ENCODE measurements at places on chromosomes 3 and 15.
A peak's percentile ranks its signal among the peaks of the same experiment; 100 is the strongest.

- peak; percentile 26 for DNase-seq
These were observed 12.4 kb downstream of the CIB1 start for GRCh38 chr15:90221246-90221900.

DNA sequence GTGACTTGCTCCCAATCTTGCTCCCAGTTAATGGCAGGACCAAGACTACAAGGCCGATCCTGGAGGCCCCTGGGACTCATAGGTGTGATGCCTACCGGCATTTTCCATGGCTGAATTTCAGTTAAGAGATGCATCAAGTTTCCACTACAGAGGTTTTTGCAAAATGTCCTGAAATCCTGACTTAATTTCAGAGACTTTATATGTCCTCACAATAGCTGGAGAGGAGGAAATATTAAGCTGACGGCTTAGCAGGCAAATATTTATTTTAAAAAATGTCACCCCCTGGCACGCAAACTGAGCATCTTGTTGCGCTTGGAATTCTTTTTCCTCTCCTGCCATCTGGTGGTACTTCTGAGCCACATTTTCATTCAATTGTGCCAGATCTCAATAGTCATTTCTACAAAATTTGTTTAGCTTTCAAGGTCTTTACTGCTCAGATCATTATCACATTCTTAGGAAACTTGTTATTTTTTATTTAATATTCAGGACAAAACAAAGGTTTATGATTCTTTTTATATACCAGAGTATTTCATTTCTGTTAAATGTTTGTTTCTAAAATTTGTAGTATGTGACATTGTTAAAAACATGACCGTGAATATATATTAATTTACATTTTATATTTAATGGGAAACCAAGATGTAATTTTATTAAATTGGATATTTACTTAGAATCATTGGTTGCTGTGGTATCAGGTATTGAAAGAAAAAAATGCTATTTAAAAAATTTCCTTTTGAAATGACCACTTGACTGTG, 189.2 kb upstream of the THRB start:
- peak; percentile 44 for DNase-seq

- DNase-seq, result no peak
These were observed 24.9 kb upstream of the ATP2B2 start for GRCh38 chr3:10530241-10530640.

- DNase-seq, result no peak
These were observed 83.8 kb downstream of the MBNL1 start for GRCh38 chr3:152352554-152352953.

DNA sequence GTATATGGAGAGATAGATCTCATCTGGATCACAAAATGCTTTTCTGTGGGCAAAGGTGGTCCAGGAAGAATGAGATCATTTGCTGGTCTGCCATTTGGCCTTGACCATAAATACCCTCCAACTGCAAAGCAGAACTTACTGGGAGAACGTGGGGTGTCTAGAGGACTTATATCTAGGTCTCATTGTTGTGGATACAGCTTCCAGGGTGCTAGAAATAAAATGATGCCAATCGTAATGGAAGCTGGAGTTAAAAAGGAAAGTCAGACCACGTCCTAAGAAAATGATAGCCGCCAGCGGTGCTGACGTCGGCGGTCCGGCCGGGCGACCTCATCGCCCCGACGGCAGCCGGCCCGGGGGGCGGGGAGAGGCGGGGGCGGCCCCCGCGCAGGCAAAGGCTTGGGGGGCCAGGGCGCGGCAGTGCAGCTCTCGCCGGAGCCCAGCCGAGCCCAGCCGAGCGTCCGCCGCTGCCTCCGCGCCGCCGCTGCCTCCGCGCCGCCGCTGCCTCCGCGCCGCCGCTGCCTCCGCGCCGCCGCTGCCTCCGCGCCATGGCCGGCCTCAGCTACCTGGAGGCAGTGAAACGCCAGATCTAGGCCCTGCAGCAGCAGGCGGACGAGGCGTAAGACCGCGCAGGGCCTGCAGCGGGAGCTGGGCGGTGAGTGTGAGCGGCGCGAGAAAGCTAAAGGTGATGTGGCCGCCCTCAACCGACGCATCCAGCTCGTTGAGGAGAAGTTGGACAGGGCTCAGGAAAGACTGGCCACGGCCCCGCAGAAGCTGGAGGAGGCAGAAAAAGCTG, 89.5 kb downstream of the EOMES start:
- no peak for DNase-seq

DNA sequence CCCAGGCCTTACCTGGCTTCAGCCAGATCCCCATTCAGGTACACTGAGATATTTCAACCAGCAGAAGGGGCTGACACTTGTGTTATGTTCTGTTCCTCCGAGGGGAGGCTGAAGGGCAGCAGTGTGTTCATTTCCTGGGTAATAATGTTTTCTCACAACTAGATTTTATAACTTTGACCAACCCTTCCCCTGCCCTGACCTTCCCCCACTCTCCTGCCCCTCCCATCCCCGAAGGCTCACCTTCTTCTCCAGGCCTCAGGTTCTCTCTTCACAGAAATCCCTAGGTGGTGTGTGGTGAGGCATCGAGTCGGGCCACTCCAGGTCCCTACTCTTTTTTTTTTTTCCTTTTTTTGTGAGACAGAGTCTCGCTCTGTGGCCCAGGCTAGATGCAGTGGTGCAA, 34.6 kb downstream of the EPHB3 start:
- no peak for DNase-seq

DNA sequence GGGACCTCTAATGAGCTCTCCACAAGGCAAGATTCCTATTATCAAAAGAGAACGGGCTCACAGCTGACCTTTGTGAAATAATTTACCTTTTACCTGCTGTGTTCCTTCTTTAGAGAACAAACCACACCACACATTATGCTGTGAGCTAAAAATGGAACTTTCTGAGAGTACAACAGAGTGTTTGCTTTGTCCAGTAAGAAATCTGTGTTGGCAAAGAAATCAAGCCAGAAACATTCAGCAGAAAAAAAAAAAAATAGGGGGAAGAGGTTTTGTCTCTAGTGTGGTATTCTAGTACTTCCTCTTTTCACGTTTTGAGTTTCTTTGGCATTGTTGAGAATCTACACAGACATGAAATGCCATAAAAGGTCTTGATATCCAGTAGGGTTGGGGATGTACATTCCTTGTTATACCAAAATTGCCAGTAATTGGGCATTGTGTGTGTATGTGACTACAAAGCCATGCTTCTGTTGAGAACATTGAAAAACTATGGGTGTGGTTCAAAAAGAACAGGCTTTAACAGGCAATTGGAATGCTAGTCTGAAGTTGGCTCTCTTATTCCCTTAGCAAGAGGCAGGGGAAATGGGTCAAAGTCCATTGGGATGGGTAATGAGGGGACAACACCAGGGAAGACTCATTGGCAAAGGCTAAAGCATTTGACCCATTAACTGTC, 273.5 kb downstream of the NEK10 start:
- DNase-seq, result no peak

DNA sequence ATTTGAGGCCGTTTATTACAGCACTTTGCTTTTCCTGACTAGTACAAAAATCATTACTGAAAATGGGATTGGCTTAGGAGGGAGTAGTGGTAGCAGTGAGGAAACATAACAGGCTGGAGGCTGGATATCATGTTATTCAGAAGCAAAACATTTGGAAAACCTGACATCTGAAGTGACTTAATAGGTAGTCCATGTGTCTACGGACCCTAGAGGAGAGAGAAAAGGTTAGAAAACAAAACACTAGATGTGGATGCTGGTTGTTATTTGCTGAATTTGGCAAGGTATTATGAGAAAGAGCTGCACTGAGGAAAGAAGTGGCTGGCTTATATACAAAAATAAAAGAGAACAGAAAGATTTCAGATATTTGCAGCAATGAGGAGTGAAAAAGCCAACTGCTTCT, 139.9 kb downstream of the MEX3B start:
- no peak for DNase-seq

DNA sequence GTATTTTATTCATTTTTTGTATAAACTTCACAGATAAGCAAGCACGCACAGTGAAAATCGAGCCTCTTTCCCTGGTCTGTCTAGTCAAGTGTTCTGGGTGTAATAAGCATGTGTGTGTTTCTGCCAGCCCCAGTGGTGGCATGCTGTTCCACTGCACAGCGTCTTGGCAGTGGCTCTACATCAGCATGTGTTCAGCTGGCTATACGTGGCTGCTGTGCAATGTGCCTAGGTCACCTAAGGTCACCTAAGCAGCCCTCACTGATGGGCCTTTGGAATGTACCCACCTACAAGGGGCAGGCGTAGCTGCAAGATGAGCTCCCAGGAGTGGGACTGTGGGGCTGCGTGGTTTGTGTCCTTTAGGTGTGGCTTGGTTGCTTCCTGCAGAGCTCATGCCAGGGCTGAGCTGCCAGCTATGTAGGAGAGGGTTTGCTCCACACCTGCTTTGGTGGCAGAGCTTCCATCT, 4.9 kb downstream of the LIMD1 start:
- no peak for DNase-seq

GRCh38 chr3:34111361-34111760, 312.9 kb downstream of the PDCD6IP start:
- DNase-seq, result no peak

DNA sequence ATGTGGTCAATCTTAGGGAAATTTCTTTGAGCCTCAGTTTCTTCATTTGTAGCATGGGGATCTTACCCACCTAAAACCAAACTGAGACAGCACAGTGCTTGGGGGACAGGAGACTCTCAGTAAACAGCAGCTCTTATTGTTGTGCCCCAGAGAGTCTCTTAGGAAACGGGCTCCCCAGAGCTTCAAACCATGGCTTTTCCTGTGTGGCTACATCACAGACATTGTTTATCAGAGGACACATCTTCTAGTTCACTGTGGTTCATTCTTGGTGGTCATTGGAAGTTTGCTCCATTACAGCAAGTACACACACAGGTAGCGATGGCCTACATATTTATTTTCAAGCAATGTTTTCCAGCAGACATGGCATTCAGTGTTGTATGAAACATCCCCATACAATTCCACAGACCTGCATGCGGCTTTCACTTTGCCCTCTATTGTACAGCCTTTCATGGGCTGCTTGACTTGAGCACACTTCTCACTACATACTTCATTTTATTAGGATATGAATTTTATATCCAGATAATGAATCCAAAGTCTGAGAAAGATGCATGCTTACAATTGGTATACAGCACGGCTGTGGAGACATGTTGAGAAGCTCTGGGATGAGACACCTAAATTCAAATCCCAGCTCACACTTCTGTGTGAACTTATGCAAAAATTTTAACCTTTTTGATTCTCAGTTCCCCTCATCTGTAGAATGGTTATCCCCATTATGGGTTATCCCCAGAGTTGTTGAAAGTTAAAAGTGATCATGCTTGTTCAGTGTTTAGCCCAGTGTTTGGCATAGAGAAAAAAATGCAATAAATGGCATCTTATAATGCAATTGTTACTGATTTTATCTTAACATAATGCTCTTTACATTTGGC, 84.8 kb upstream of the ICE2 start:
- no peak for DNase-seq

DNA sequence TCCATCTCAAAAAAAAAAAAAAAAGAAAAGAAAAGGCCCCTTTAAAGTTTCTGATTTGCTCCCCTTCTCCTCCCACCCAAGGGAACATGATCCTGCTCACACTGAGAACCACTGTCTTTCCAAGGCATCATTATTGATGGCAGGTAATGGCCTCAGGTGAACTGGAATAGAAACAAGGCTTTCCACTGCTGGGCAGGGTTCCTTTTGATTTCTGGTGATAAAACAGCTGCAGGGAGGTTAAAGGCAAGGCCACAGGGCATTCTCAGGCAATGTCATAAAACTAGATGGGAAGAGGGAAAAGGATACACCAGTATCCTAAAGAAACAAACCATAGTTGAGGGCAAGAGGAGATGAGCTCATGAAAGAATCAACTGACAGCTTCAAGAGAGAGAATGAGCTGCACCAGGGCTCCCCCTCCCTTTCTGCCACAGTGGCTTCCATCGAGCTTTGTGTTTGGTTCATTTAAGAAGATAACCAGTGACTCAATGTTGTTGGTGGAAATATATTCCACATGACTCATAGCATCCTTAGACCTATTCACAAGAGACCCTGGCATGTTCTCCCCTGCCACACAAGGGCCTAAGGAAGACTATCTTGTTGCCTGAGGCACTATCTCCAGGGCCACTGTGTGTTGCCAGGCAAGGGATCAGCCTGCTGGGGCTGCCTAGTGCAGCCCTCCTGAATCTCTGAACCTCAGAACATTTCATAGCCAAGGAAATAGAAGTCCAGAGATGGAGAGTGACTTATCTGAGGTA, 86.4 kb downstream of the WDR76 start:
- peak; percentile 93 for DNase-seq

DNA sequence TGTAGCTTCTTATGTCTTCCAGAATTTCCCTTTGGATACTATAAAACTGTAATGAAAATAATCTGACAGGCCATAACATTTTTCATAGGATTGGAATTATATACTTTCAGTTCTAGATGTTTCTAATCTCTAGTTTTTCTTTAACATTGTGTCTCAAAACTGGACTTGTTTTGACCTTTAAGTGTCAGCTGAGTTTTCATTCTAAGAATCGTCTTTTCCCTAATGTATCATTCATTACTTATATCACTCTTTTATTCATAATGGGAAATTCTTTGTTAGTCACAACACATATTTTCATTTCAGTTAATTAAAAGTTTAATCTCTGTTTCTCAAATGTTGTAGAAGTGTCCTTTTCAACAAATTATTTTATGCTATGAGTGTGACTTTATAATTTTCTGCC, 11.9 kb downstream of the GPR171 start:
- no peak for DNase-seq

GRCh38 chr3:139480585-139480984, 4.3 kb upstream of the RBP2 start:
- no peak for DNase-seq

DNA sequence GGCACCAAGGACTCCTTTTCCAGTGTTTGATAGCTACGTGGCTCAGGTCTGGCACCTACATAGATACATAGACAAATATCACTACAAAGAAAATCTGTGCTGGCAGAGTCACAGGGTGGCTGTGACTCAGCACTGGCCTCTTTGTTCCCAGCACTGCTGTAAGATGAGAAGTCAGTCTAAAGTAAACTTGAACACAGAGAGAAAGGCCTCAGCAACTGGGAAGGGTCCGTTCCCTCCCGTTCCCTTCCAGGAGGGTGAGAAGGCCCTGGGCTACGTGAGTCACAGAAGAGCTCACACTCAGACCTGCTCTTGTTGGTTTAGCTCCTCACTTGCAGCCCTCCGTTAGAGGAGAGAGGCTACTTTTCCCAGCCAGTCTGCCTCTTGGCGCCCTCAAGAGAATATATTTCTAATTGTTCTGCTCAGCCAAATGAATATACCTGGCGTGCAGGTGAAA, 23.1 kb downstream of the ANXA2 start:
- DNase-seq, result peak; percentile 95

DNA sequence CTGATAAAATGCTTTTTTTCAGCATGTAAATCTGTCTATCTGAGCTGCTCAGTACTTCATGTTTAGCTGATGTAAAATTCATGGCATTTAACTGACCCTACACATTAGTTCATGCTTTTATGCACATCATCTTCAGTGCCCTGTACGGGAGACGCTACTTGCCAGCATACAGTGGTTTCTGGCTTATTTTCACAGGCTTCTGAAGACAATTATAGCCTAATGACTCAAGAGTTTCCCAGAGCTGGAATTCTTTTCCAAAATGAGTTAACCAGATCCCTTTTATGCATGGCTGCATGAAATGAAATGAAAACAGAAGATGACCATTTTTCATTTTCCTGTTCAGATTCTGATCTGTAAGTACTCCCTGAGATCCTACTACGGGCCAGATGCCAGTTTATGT, 1061.5 kb downstream of the ROBO2 start:
- DNase-seq, result peak; percentile 56

- DNase-seq, result no peak
These were observed 287.1 kb downstream of the IL5RA start for GRCh38 chr3:2823031-2823430.

All from amniotic stem cell (primary cell).